ENCODE measurements at places on chromosomes 1 and 21.

- no peak for DNase-seq
These were observed 14.5 kb downstream of the VANGL2 start for GRCh38 chr1:160414881-160415280.

- no peak for DNase-seq
These were observed 132.2 kb downstream of the SYT2 start for GRCh38 chr1:202578001-202578504.

DNA sequence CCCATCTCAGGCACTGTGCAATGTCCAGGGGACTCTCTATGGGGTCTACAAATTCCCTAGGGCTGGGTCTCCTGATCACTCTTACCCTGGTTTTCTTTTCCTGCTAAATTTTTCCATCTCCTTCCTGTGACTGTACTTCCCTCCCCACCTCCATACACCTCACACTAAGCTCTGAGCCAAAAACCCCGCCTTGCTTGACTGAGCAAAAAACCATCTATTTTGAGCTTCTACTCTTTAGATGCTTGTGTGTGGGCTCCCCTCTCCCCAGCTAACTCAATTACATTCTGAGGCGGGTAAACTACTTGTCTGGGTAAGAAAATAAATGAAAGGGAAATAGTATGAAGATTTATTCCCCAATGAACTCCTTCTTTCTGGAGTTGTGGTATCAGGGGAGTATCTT lies 187.9 kb downstream of the PTPRU start:
- no peak for DNase-seq

DNA sequence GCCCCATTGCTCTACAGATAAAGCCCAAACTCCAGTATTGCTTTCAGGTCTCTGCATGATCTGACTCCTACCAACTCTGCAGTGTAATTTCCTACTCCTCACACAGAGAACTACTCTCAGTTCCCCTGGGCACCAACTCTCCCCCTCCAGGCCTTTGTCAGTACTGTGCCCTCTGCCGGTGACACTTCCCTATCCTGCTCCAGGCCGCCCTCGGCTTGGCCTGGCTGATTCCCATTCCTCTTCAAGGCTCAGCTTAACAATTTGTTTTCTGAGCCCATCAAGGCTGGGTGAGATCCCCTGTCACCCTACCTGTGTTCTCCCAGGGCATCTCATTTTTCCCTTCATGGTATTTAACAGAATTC lies 2.6 kb downstream of the SLAMF8 start:
- DNase-seq = peak; percentile 49

- DNase-seq = no peak
These were observed 355.6 kb downstream of the PRDM2 start for GRCh38 chr1:14055442-14056223.

DNA sequence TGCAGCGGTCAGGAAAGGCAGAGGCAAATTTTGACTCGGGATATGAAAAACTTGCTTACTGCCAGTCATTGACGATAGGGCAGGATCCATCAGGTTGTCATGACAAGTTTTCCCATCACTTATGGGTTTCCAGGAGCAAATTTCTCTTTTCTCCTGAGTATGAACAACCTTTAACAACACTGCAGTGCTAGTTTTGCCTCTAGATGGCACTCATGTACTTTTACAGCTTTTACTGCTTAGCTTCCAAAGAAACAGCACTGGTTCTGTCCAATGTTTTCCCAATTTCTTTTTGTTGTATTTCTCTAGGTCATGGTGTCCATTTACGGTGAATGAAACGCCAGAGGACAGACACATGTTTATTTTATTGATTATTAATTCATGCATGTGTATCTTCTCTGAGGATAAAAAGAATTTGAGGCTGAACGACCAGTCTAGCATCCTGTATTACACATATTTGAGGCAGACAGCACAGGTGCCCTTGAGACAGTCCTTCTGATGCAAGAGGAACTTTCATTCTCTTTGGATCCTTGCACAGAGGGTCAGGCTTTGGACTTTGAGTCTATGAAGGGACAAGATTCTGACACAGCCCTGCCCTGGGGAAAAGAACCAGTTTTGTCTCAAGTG lies 112.3 kb upstream of the TRABD2B start:
- DNase-seq = no peak

GRCh38 chr1:202283991-202284390 lies 57.7 kb downstream of the UBE2T start:
- DNase-seq = no peak

DNA sequence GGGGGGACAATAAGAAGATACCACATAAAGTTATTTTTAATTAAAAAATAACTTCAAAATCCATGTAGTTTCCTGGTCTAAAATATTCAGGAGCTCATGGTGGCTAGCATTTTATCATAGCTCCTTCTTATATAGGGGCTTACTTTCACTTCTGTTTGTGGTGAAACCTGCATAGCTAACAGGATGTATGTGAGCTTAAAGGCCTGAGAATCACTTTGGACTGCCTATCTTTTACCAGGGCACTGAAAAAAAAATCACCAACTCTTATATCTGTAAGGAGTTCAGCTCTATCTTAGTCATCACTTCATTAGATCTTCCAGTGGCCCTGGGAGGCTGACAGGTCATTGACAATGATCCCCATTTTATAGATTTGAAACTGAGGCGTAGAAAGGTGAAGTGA lies 21.3 kb downstream of the UROD start:
- peak; percentile 65 for DNase-seq

DNA sequence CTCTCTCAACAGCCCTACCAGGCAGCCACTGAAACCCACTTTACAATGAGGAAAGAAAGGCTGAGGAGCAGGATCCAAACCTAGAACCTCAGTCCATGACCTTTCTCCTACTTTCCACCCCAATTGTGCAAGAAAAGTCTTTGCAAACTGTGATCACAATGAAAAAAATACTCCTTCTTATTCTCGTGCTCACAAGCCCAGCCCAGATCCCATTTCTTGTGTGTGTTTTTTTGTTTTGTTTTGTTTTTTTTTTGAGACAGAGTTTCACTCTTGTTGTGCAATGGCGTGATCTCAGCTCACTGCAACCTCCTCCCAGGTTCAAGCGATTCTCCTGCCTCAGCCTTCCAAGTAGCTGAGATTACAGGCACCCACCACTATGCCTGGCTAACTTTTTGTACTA lies 97.7 kb downstream of the CRYAA start:
- DNase-seq = no peak

- no peak for DNase-seq
These were observed 64.7 kb downstream of the KCND3 start for GRCh38 chr1:111924786-111925185.

DNA sequence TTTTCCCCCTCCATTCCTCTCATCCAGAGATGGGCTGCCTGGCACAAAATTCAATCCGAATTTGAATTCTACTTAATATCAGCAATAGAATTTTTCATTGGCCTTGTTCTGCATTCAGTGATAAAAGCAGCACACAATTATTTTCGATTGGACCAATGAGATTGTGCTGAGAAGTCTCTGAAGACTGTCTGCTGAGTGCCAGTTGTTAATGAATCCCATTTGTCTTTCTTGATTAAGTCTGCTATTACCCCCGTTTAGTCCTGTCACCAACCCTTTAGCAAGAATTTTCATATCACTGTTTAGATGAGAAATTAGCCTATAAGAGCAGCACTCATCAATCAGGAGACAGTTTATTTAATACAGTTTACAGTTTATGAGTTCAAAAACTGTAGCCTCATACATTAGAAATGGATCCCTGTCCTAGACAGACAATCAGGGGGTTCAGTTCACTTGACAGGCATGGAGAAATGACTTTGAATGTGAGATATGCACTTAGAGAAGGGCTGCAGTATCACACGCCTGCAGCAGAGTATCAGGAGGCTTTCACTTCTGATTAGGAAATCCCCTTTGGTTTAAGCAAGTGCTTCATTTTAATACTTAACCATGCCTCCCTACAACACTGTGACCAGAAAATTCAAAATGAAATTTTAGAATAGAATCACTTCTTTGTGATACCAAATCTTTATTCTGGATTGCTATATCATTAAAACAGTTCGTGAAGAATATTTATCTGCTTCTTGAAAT lies 304.7 kb upstream of the PTBP2 start:
- peak; percentile 27 for DNase-seq

- DNase-seq = no peak
These were observed 77.4 kb upstream of the BMP8A start for GRCh38 chr1:39413902-39414528.

GRCh38 chr1:93601686-93602085 lies 80.0 kb downstream of the BCAR3 start:
- no peak for DNase-seq

DNA sequence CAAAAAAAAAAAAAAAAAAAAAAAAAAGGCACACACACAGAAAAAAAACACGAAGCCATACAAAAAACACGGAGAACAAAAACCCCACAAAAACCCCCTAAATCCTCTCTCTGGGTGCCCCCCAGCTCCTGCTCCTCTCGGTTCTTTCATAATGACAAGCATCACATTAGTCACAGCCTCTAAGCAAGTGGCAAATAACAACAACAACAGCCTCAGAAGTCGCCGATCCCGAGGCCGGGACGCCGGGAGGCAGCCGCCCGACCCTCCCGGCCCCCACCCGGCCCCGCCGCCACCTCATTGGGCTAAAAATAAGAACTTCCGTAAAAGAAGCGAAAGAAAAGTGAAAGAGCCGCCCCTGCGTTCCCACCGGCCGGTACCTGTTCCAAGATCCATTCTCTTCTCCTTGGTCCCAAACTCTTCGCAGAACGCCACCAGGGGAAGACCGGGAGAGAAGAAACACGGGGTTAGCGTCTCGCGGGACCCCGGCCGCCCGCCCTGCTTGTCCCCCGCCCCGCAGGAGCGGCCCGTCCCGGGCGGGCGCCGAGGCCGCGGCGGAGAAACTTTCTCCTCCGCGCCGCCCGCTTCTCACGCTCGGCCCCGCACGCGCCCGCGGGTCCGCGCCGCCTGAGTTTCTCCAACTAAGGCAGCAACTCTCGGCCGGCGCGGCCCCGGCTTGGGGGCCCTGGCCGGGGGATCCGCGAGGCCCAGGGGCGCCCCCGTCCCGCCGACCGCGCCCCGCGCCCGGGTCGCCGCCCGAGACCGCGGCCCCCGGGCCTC lies 102.8 kb downstream of the CASZ1 start:
- peak; percentile 83 for DNase-seq

DNA sequence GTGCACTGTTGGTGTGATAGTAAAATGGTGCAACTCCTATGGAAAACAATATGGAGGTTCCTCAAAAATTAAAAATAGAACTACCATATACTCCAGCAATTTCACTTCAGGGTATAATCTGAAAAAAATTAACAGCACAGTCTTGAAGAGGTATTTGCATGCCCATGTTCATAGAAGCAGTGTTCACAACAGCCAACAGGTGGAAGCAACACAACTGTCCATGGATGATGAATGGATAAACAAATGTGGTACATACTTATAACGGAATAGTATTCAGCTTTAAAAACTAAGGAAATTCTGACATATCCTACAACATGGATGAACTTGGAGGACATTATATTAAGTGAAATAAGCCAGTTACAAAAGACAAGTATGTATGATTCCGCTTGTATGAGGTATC lies 8.2 kb downstream of the TTLL7 start:
- no peak for DNase-seq

- no peak for DNase-seq
These were observed 96.6 kb downstream of the SIPA1L2 start for GRCh38 chr1:232533328-232533727.

GRCh38 chr1:3444736-3445135 lies 9.7 kb upstream of the ARHGEF16 start:
- DNase-seq = no peak

GRCh38 chr1:47507881-47508701 lies 70.2 kb downstream of the FOXD2 start:
- DNase-seq = peak; percentile 52

GRCh38 chr1:14111121-14111520 lies 411.1 kb downstream of the PRDM2 start:
- DNase-seq = no peak
